CD4-positive, alpha-beta T cell treated with Interleukin-17A for 4 hours (primary cell): ENCODE measurements at places on chromosomes 1 and 21.

DNA sequence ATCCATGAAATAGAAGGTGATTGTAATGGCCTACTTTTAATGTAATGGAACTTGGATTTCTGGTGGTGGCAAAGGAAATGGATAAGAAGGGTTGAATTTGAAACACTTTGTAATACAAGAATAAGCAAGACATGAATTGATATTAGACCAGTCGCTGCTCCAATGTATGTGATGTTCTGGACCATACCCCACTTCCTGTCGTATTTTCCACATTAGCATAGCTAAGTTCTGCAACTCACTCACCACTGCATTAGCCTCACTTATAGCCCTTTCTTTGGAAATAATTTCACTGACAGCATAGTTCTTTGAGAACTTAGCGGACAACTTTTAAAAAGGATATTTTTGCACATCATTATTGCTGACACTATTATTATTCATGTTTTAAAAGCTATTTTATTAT, 32.3 kb upstream of the CNIH3 start:
- DNase-seq: no peak

DNA sequence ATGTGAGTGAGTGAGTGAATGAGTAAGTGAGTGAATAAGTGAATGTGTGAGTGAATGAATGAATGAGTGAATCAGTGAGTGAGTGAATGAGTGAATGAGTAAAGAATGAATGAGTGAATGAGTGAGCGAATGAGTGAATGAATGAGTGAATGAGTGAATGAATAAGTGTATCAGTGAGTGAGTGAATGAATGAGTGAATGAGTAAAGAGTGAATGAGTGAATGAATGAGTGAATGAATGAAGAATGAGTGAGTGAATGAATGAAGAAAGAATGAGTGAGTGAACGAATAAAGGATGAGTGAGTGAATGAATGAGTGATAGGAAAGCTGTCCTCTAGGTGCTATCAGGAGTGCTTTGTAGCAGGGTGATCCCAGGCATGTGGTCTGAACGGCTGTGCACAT, 35.7 kb downstream of the CFAP74 start:
- no peak for DNase-seq

GRCh38 chr1:73911849-73912248, 286.1 kb downstream of the LRRIQ3 start:
- no peak for DNase-seq

GRCh38 chr1:223212441-223212840, 69.4 kb upstream of the TLR5 start:
- DNase-seq: no peak

DNA sequence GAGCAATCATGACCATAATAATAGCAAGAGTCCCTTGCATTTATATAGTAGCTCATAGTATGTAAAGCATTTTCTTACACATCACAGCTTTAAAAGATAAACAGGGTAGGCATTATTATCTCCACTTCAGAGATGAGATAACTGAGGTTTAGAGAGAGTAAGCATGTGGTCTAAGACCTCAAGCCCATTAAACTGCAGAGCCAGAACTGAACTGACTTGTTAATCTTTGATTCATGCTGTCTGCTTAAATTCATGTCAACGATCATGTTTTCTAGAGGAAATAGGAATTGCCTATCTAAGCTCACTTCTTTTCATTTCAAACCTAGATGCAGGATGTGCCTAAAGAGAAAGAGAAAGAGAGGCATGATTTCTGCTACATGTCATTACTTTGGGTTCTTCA, 524.8 kb downstream of the PTPRC start:
- DNase-seq: no peak

DNA sequence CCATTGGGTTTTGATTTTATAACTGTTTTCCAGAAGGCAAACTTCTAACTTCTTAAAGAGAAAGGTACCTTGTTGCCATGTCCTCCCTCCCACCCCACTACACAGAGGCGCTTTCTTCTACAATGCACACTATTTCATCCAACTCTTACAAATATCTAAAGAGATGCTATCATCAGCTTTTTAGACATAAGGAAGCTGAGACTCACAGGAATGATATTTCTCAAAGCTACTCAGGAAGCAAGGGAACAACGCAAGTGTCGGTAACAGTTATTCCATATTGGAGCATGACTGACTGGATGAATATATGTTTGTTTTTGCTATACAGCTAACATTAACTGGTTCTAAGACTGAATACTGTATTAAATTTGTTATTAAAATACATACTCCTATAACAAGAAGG, 318.0 kb downstream of the SMYD3 start:
- no peak for DNase-seq

DNA sequence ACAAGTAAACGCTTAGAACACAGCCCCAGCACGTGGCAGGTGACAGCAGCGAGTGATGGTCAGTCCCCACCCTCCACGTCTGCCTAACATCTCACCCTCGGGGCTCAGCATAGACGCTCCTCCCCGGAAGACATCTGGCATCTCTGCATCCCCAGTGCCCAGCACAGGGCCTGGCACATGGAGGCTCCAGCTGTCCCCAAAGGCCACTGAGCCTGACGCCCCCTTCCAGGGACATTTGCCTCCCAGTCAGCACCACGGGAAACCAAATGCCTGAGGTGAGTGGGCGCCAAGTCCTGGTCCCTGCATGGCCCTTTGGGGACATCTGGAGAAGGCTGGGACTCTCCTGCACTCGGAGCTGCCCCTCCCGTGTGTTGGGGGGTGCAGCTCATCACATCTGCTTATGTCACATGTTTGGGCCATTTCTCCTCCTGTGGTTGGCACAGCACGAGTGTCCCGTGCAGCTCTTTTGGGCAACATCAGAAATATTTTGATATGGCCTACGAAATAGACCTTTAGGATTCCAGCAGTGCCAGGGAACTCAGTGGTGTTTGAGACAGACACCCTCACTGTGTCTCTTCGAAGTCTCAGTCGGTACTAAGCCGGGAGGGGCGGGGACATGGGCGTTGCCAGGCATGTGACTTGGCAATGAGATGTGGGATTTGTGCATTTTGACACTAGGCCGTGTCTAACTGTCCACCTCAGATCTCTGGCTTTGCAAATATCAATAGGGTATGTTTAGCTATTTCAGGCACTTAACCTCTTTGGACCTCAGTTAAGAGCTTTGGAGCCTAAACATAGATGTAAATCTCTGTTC, 315.0 kb downstream of the PTPRU start:
- DNase-seq: no peak

DNA sequence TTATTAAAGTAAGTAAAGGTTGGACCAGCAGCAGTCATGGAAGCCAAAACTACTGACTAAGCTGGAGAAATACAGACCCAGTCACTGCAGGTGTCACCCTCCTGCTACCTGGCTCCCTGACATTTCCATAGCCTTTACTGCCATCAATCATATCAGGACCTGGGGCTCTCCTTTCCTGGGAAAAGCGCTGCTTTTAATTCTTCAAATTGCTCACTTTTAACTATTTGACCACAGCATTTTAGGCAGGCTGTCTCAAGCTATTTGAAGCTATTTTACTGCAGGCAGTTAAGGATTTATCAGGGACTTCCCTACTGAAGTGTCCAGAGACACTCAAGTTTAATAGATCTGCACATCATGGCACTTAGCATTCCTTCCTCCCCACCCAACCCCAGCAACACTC, 4.1 kb downstream of the IVL start:
- no peak for DNase-seq
